Activated T-helper 1 cell treated with anti-CD3 and anti-CD28 coated beads, Interleukin-12 subunit alpha, Interleukin-12 subunit beta, Interleukin-2, Interleukin-4 antibody, amounts not matched to agents 30 ng/mL and 10 ng/mL and 1 ng/mL, durations not matched to agents 14 hours and 24 hours and 36 hours (primary cell): ENCODE measurements at places on chromosomes 11 and 22. TPM values are rescaled to one million over a fixed set of nuclear protein-coding genes. Genes with fewer than 3 reads are reported as not detected.
A peak's percentile ranks its signal among the peaks of the same experiment; 100 is the strongest.

DNA sequence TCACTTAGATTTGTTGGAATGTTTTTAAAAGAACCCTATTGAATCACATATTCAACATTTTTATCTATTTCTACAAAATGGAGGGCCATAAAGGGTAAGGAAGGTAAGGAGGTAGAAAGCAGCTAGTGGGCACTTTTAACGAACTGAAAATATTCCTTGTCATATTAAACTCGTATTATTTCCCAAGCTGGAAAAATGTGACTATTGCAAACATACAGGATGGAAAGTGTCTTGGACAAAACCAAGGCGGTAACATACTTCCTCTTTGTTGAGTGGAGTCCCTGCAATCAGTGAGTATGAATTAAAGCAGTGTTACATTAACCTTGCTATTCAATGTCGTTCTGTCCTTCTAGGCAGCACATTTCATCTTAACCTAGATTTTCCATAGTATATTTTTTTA is 165.6 kb downstream of the RCN1 start:
- no peaks in the 10 kb centered on the region for H3K36me3 ChIP-seq
- H3K4me1 ChIP-seq: no peaks in the 10 kb centered on the region
- no peak for DNase-seq
- H3K27me3 ChIP-seq: peaks cover 6% of the 10 kb centered on the region
- no peak overlapping the region for H3K27ac ChIP-seq

C11orf52 gene
- total RNA-seq: not detected in 2 replicates

GRCh38 chr11:76579056-76579751 is 91.3 kb downstream of the LRRC32 start:
- no peak overlapping the region for H3K27ac ChIP-seq
- DNase-seq: no peak
- no peaks in the 10 kb centered on the region for H3K4me1 ChIP-seq
- H3K4me3 ChIP-seq: no peak overlapping the region
- no peaks in the 10 kb centered on the region for H3K36me3 ChIP-seq
- H3K27me3 ChIP-seq: no peaks in the 10 kb centered on the region

GRCh38 chr11:111992206-111992855 is 32.9 kb upstream of the DLAT start:
- H3K27me3 ChIP-seq: no peaks in the 10 kb centered on the region
- H3K4me1 ChIP-seq: no peaks in the 10 kb centered on the region
- no peak for DNase-seq
- no peak overlapping the region for H3K27ac ChIP-seq
- no peak overlapping the region for H3K4me3 ChIP-seq

PLAAT2 gene
- not detected in 2 replicates for total RNA-seq

DNA sequence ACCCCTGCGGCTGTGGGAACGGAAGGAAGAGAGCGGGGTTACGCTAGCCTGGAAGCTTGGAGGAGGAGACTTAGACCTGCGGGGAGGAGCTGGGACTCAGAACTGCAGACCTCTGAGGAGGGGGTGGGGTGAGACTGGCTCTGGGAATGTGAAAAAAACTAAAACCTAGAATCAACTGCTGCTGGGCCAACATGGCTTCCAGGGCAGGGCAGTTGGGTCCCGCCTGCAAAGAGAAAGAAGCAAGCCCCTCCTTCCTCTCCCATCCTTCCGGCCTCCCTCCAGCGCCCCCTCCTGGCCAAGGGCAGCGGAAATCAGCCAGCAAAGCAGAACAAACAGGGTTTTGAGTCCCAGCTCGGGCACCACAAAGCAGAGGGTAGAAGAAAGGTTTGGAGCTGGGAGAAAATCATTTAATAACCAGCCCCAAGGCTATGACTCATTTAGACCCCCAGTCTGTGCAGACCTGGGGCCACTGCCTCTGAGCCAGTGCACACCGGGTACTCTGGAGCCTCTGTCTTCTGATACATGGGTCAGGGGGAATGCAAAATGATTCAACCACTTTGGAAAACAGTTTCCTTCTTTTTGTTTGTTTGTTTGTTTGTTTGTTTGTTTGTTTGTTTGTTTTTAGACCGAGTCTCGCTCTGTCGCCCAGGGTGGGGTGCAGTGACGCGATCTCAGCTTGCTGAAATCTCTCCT is 7.3 kb upstream of the NCF4 start:
- peak overlapping the region; percentile 11 for H3K4me3 ChIP-seq
- peaks cover 12% of the 10 kb centered on the region for H3K27me3 ChIP-seq
- peak overlapping the region; percentile 73 for H3K27ac ChIP-seq
- H3K36me3 ChIP-seq: no peaks in the 10 kb centered on the region
- peak; percentile 82 for DNase-seq

GAS2 gene
- 2.0 and 2.1 TPM in 2 replicates for total RNA-seq

- H3K27ac ChIP-seq: no peak overlapping the region
- no peaks in the 10 kb centered on the region for H3K4me1 ChIP-seq
- H3K27me3 ChIP-seq: no peaks in the 10 kb centered on the region
- no peak for DNase-seq
Measured at GRCh38 chr11:99601179-99601578, 580.4 kb downstream of the CNTN5 start.

DNA sequence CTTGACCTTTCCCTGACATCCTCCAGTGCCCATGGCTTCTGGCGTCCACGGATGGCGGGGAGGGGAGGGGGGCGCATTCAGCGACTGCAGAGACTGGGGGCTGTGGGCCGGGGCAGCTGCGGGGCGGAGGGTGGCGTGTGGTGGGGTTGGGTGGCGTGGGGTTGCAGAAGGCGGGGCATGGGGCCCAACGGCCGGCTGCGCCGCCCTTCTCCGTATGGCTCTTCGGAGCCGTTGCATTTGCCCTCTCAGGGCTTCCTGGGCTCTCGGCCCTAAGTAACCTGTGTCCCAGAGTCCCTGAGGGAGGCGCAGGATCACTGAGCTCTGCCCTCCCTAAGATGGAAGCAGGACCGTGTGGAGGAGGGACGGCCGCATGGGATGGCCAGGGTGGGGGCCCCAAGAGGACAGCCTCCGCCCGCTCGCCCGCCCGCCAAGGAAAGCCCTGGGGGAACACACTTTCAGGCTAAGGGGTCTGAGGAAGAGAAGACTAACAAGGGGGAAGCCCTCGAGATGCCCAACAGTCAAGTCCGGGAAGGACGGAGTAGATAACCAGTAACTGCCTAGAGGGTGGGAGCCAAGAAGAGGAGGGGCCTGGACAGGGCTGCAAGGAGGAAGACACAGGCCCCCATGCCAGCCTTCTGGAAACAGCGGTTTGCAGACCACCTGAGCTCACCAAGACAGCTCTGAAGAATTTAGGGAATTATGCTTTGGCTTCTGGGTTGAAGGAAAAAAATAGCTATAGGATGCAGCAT is 9.2 kb upstream of the AIFM3 start:
- peaks cover 6% of the 10 kb centered on the region for H3K4me1 ChIP-seq
- peaks cover 10% of the 10 kb centered on the region for H3K36me3 ChIP-seq
- peak overlapping the region; percentile 60 for H3K4me3 ChIP-seq
- DNase-seq: no peak

GRCh38 chr11:26557666-26558065 is 14.4 kb downstream of the MUC15 start:
- no peak overlapping the region for H3K4me3 ChIP-seq
- H3K36me3 ChIP-seq: no peaks in the 10 kb centered on the region
- no peaks in the 10 kb centered on the region for H3K4me1 ChIP-seq

- H3K27me3 ChIP-seq: no peaks in the 10 kb centered on the region
- DNase-seq: no peak
- H3K36me3 ChIP-seq: peaks cover 8% of the 10 kb centered on the region
- no peaks in the 10 kb centered on the region for H3K4me1 ChIP-seq
- no peak overlapping the region for H3K4me3 ChIP-seq
Measured at GRCh38 chr22:42632096-42632495, 8.3 kb downstream of the ATP5MGL start.

GRCh38 chr11:129817534-129818051 is 1.9 kb downstream of the TMEM45B start:
- no peak for DNase-seq
- no peak overlapping the region for H3K27ac ChIP-seq
- no peaks in the 10 kb centered on the region for H3K36me3 ChIP-seq
- peaks cover 39% of the 10 kb centered on the region for H3K27me3 ChIP-seq
- H3K4me1 ChIP-seq: peaks cover 26% of the 10 kb centered on the region

DNA sequence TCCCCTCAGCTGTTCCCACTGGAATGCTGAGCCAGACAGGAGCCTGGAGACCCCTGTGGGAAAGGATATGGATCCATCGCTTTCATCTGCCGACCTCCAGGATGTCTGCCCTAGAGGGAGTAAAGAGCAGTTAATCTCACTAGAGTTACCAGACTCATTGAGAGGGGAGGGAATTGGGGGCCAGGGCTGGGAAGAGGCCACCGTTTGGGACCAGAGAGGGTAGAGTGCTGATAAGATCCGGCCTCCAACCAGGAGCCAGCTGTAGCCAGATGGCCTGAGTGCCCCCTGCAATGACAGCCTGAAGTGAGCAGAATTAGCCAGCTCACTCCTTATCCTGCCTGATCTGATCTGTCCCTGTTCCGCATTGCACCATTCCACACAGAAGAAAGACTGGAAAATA is 3.7 kb upstream of the APLNR start:
- H3K27me3 ChIP-seq: peaks cover 5% of the 10 kb centered on the region
- no peaks in the 10 kb centered on the region for H3K36me3 ChIP-seq
- H3K4me1 ChIP-seq: no peaks in the 10 kb centered on the region
- DNase-seq: no peak
- no peak overlapping the region for H3K4me3 ChIP-seq

CBLIF gene
- total RNA-seq: not detected in 2 replicates

DNA sequence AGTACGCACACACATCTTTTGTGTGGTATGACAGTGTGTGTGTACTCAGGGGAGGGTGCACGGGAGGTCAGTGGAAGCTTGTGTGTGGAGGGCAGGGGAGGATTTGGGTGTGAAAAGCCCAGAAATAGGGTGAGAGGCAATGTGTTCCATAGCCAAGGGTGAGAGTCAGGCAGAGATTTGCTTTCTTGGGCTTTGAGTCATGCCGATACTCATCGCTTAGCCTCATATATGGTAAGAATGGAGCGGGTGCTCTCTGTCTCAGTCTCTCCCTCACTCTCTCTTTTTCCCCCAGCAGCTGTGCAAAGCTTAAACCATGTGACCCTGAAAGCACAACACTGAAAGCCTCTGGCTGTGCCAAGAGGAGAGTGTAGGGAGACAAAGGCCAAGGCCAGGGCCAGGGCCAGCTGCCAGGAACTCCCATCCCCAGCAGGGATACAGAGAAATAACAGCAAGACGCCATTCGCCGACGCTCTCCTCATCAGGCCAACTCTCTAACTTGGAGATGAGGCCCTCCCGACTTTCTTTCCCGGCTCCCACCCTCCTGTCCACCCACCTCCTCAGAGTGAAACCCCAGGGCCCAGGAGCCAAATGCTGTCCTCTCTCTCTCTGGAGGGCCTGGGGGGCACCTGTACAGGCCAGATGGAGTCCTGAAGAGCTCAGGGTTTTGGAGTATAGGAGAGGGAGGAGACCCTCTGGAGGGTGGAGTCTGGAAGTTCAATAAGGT is 20.3 kb upstream of the MICAL3 start:
- no peak overlapping the region for H3K27ac ChIP-seq
- H3K4me3 ChIP-seq: no peak overlapping the region
- H3K36me3 ChIP-seq: no peaks in the 10 kb centered on the region
- peaks cover 5% of the 10 kb centered on the region for H3K27me3 ChIP-seq
- no peaks in the 10 kb centered on the region for H3K4me1 ChIP-seq
- DNase-seq: no peak

SCGB1D2 gene
- not detected in 2 replicates for total RNA-seq

GRCh38 chr11:95266751-95267374 is 35.9 kb upstream of the SESN3 start:
- no peaks in the 10 kb centered on the region for H3K27me3 ChIP-seq
- H3K27ac ChIP-seq: no peak overlapping the region
- peaks cover 13% of the 10 kb centered on the region for H3K4me1 ChIP-seq
- no peaks in the 10 kb centered on the region for H3K36me3 ChIP-seq
- H3K4me3 ChIP-seq: no peak overlapping the region
- DNase-seq: no peak

DNA sequence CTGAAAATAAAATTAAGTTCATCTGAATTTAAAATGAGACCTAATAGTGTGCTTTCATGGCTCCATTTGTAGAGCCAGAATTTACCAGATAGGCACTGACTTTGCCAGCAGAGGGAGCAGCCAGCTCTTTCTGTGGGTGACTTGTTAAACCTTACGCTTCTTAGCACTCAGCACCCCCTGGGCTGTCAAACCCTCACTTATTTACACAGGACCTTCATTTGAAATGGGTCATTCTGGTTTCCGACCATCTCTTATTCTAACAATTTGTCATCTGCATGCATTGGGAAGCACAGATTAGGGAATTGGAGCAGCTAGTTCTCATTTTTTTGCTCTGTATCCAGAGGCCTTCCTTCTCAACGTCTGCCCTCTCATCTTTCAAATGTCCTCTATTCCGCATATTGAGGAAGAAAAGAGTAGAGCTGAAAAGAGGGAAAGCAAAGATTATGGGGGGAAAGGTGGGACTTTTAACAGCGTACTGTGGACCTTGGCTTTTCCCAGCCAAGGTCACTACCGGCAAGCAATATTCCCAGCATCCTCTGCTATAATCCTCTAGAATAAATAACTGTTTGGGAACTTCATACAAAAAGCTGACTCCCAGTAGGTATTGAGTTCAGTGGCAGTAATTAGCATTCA is 3.1 kb downstream of the ASRGL1 start:
- no peak overlapping the region for H3K27ac ChIP-seq
- no peak overlapping the region for H3K4me3 ChIP-seq
- H3K4me1 ChIP-seq: peaks cover 13% of the 10 kb centered on the region
- H3K27me3 ChIP-seq: peaks cover 24% of the 10 kb centered on the region
- peak; percentile 34 for DNase-seq
